ENCODE measurements at places on chromosomes 12 and 14.
A peak's percentile ranks its signal among the peaks of the same experiment; 100 is the strongest.

DNA sequence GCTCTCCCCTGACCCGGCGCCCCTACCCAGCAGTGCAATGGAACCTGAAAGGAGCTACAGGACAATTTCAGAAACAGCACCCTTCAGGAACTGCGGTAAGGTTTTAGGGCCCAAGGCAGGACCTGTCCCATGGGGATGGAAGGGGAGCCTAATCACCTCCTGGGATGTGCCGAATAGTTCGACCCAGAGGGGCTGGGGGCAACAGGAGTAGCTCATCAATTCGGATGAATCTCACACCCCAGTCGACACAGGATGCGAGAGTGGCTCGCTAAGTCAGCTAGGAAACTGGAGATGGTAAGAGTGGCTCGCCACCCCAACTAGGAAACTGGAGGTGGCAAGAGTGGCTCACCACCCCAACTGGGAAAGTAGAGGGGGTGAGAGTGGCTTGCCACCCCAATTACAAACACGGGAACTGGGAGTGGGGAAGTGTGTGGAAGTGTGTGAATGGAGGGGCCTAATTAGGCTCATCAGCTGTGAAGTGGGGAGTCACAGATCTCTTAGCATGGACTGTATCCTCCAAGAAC is 57.1 kb downstream of the DHRS2 start:
- no peak for DNase-seq

GRCh38 chr14:59844186-59844812 is 26.3 kb downstream of the RTN1 start:
- DNase-seq: no peak

- DNase-seq: no peak
Observed at GRCh38 chr12:42421844-42422779, 96.1 kb downstream of the PPHLN1 start.

GRCh38 chr14:77603654-77604255 is 12.7 kb downstream of the SPTLC2 start:
- no peak for DNase-seq

GRCh38 chr12:113770389-113770865 is 195.7 kb downstream of the RBM19 start:
- DNase-seq: no peak

DNA sequence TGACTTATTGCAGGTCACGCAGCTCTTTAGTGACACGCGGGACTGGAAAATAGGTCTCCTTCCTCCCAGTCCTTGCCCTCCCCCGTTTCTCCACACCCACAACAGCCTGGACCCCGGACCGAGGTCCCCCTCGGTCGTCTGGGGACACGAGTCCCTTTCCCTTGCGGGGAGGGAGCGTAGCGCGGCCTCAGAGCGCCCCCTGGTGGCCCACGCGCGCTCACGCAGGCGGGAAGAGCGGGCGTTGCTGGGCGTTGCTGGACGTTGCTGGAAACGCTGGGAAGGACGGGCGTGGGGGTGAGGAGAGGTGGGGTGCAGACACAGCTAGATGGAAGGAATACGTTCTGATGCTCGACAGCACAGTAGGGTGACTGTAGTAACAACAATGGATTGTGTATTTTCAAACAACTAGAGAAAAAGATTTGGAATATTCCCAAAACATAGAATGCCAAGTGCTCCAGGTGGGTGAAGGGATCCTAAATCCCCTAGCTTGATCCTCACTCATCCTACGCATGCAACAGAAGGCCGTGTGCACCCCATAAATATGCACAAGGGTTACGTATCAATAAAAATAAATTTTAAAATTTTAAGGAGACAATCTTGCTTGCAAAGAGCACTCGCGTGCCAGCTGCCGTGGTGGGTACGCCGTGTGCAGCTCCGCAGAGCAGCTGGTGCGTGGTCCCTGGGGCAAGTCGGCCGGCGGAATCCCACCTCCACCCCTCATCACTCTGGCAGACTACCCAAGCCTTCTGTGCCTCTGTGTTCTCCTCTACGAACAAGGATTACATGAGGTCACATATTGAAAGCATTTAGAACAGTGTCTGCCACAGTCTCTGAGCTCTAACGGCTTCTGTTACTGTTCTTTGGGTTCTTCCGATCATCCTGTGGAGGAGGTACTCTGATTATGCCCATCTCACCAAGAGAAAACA is 87.4 kb downstream of the B4GALNT3 start:
- peak; percentile 14 for DNase-seq

DNA sequence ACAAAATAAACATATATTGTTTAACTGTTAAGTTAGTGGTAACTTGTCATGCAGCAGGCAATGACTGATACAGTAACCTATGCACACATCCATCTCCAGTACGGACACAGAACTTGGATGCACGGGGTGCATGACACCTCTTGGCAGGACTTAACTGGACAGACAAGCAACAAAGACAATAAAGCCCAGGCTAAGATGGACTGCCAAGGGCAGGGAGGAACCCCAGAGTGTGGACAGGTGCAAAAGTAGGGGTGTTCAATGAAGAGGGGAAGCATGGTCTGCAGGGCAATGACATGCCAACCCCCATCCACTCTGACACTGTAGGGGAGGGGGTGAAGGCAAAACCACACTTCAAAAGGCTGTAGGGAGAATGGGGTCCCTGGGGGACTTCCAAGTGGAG is 11.7 kb downstream of the SSH1 start:
- no peak for DNase-seq

GRCh38 chr12:50246873-50247612 is 36.3 kb downstream of the LIMA1 start:
- no peak for DNase-seq

DNA sequence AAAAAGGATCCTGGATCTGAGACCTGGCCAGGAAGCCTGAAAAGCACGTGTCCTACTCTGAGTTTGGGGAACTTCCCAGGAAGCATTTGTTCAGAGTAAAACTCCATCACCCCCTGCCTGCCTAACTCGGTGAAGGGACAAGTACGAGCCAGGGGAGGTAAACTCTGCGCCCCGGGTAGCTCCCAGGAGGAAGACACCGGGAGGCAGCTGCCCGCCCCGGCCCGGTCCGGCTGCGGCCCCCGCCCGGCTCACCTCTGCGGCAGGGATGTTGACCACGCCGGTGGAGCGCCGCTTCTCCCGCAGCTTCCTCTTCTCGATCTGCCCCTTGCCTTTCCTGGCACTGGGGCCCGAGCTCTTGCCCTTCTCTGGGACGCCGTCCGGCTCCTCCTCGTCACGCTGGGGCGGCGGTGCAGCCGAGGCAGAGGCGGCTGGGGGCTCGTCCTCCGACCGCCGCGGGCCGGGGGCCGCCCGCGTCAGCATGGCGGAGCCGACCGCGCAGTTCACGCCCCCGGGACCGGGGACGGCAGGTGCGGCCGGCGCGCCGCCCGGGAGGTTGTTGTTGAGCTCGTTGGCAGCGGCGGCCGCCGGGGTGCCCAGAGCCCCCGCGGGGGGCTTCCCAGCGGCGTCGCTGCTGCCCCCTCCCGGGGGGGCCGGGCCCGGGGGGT is 1.2 kb downstream of the PAWR start:
- DNase-seq: peak; percentile 38

DNA sequence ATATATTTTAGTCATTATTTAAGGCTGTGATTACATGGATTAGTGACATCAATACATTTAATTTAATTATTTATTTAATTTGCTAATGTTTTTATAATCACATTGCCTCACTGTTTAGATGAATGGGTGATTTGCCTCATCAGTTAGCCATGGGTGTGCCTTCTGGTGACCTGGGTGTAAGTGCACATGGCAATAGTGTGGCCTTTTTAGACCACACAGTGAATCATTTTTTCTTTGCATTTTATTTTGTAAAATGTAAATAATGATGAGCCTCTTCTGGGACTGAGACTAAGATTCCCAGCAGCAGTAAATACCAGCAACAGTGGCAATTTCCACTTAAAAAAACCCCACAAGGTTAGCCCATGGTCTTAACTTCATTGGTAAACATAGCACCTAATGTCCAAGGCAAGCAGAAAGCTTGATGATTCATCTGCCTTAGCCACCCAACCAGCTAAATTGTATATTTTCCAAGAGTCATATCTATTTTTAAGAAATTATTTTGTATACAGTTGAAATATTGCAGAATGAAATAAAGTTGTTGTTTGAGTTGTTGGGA is 235.9 kb upstream of the NOVA1 start:
- DNase-seq: no peak
